Motor neuron (in vitro differentiated cells): ENCODE measurements at places on chromosomes 2 and 18.

- no peak for ATAC-seq
Observed at GRCh38 chr2:221612161-221612560, 40.1 kb upstream of the EPHA4 start.

DNA sequence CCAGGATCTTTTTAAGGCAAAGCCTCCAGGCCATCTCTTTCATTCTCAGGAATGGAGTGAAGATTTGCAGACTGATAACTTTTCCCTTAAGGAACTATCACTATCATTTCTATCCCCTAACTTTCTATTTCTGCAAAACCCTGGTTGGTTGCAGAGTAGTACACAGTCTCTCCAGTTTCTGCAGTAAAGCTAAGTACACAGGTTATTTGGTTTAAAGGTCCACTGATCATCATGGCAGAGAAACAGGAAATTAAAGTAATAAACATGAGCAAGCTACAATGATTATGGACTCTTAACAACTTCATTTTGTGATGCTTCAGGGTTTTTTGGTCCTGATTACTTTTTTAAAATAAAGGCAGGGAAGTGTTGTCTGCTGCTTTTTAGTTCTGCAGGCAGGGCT lies 890.0 kb upstream of the DDX18 start:
- ATAC-seq: no peak

DNA sequence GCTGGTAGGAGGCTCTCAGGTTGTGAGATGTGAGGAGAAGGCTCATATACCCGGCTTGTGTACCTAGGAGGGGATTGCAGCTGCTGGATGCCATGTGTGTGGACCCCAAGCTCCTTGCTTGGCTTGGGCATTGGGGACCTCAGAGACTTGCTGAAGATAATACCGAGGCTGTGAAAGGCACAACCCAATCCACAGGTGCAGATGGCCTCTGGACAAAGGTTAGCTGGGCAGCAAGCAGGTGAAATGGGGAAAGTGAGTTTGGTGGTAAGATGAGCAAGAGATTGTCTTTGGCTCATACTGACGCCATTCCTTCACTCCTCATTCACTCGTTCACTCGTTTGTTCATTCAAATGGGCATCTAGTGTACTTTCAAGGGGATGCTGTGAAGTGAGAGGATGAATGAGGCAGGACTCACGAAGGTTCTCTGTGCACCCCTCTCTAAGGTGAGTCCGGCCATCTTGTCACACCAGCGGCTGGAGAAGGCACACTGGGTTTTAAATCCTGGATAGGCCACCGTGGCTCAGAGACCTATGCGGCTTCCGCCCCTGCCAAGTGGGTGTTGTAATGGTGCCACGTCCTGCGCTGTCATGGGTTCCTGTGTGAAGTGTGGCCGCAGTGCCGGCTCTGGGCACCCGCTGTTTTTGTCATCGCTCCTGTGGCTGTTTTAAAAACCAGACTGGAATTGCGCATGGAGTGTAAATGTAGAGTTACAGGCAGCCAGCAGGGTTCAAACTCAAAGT lies 13.7 kb downstream of the FBLN7 start:
- no peak for ATAC-seq

- no peak for ATAC-seq
Observed at GRCh38 chr2:229433351-229433750, 162.3 kb upstream of the PID1 start.

- peak; percentile 31 for ATAC-seq
Observed at GRCh38 chr2:182866095-182866460, 359 bp downstream of the FRZB start.

- no peak for ATAC-seq
Observed at GRCh38 chr2:239209783-239210182, 191.0 kb downstream of the HDAC4 start.

DNA sequence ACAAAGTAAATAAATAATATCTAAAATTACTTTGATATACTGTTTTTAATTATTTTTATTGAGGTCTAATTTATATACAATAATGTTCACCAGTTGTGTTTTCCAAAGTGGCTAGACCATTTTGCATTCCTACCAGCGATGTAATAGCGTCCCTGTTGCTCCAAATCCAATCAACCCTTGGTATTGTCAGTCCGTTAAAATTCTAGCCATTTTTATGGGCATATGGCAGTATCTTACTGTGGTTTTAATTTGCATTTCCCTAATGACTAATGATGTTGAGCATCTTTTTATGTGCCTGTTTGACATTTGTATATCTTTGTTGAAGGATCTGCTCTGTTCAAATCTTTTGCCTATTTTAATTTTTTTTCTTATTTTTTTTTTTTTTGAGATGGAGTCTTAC lies 185.0 kb downstream of the PRPF40A start:
- ATAC-seq: no peak

DNA sequence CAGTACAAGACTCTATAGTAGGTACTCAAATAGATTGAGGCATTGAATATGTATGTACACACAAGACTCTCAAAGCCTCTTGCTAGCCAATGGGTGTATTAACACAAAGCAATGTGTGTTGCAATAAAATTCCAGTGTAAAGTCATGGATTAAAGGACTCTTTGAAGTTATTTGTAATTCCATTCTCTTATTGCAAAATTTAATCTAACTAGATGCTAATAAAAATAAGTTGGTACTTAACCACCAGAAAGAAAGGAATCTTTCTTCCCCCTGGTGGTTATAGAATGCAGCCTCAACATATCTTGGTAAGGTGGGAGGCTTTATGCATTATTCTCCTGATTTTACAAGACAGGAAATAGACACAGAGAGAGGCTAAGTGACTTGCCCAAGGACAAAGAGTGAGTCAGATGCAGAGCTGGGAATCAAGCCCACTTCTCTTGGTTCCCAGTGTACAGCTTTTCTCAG lies 18.0 kb downstream of the LRP1B start:
- ATAC-seq: no peak

- ATAC-seq: no peak
Observed at GRCh38 chr2:76711490-76711889, 810.7 kb downstream of the LRRTM4 start.

- ATAC-seq: no peak
Observed at GRCh38 chr2:178886006-178886405, 78.8 kb upstream of the TTN start.
